Putamen (tissue), 1 donor: ENCODE measurements at places on chromosomes 1 and 21.

GRCh38 chr1:161379071-161379470 is 11.4 kb upstream of the CFAP126 start:
- no peak for DNase-seq

DNA sequence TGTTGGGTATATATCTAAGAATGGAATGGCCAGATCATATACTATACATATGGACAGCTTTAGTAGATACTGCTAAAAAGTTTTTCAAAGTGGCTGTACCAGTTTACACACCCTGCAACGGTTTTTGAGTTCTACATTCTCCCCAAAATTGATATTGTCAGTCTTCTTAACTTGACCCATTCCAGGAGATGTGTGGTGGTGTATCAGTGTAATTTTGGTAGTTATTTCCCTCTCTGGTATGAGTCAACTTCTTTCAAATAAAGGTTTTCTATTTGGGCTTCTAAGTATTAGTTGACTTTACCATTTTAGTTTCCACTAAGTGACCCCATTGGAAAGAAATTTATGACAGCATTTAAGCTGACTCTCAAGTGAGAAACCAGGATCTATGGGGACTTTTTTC is 29.2 kb downstream of the INKA2 start:
- no peak for DNase-seq

DNA sequence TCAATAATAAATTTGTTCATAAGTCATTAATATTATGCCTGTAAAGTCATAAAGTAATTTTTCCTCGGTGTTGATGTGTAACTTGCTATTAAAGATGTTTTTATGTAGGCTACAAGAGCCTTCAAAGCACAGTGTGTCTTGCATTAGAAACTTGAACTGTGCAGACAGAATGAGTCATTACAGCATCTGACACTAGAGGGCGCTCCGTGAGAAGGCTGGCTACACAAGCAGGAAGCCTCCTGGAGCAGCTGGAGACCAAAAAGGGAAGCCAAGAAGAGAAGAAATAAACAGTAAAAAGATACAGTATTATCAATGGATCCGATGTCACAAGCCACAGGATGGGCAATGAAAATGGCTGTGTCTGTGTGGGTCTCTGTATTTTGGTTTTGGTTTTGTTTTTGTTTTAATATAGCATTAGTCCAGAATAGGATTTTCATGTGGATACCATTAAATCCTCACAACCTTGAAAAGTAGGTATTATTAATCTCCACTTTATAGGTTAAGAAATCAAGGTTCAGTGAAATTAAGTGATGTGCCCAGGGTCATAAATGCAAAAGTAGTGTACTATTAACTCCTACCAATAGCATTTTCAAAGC is 16.1 kb upstream of the LRRC8D start:
- peak; percentile 88 for DNase-seq

GRCh38 chr1:48730164-48730910 is 46.4 kb downstream of the BEND5 start:
- DNase-seq: no peak

GRCh38 chr1:56025942-56026341 is 553.4 kb downstream of the PLPP3 start:
- DNase-seq: no peak

GRCh38 chr1:180141381-180141934 is 13.2 kb upstream of the QSOX1 start:
- DNase-seq: no peak
